ENCODE measurements at places on chromosomes 11 and 22.

GRCh38 chr11:34160049-34160721 is 54.8 kb downstream of the NAT10 start:
- no peak for DNase-seq

DNA sequence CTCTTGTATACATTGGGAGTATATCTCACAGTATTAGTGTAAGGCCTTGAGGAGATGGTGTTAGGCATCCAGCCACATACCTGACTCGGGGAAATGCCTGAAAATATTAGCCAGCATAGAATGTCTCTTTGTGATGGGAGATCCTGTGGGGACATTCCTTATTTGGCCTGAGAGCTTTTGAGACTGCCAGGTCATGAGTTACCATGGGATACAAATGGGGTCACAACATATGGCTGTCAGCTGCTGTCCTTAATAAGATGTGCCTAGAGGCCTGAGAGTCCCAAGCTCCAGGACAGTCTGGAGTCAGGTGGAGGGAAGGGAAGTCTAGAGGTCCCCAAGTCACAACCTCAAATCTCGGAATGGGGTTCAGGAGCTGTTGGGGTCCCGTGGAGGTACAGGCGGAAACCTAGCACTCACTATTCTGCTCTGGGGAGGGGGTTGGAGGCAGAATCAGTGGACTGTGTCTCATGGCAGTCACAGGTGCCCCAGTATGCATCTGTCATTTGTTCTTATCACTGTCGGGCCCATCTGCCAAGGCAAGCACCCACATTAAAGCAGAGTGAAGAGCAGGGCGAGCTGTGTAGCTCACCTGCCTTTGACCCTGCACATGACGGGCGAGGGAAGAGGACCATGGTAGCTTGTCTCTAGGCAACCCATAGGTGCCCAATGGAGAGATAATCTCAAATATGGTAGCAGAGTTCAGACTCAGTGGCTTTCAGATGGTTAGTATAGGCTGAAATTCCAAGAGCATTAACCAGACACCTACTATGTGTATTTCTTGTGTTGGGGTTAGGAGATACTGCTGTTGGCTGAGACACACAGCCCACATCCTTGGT is 29.9 kb downstream of the KCNQ1OT1 start:
- no peak for DNase-seq

- DNase-seq: no peak
Measured at GRCh38 chr22:28922540-28923244, 39.3 kb downstream of the ZNRF3 start.

DNA sequence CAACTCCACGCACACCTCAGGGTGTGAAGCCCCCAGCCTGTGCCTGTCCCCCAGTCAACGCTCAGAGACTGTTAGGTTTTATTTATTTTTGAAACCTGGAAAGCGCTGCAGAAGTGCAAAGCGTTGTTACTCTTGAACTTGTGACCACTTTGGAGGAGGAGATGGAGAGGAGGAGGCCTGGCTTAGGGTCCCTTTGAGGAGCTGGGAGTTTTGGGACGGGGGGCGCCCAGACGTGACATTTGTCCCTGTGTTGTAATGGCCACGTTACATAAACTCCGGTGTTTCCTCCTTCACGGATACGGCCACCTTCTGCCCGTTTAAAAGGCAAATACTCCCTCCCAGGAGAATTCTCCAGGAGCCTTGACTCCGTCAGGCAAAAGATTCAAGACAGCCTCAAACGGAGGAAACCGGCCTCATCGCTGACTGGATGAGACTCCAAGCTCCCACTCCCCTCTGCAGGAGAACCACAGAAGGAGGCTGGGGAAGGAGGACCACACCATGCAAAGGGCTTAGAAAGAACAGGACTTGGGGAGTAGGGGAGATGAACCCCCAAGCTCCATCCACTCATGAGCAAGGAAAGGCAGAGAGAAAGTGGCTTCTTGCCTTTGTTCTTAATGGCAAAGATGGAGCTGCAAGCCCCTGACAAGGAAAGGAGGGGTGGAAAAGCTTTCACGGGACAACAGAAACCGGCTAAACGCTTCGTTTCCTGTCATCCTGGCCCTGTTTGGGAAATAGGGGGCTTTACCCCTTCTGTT is 630 bp downstream of the PIK3IP1 start:
- no peak for DNase-seq

- DNase-seq: no peak
Measured at GRCh38 chr11:126647735-126648134, 292.2 kb downstream of the ST3GAL4 start.

- DNase-seq: no peak
Measured at GRCh38 chr11:27398400-27398770, 35.4 kb upstream of the CCDC34 start.

DNA sequence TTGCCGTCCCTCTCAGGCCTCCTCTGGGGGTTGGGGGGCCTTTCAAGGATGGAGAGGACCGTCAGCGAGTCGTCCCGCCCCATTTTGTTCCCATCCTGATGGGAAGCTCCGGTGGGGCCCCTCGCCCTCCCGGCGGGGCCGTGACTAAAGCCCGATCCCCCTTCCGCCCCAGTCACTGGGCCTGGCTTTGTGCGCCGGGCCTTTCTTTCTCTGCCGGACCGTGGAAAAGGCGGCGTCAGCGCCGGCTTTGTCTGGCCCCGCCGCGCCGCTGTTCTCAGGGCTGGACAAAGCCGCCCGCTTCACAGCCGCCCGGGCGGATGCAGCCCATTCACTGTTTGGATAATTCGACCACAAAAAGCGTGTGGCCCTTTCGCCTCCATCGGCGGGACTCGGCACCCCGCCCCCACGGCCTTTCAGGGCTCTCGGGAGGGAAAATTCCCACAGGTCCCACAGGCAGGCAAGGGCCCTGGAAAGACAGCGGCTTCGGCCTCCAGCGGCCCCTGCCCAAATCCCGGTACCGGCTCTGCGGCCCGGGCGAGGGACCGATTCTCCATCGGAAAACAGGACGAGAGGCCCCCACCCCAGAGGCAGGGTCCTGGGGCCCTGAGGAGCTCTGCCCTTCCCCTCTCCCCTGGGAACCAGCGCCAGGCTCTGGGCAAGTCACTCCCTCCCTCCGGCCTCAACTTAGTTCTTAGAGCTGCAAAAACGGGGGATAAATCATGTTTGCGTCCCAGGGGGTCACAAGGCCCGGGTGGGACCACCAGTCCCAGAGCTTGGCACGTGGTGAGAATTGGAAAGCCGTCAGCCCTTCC is 87.2 kb downstream of the WNT7B start:
- DNase-seq: no peak

DNA sequence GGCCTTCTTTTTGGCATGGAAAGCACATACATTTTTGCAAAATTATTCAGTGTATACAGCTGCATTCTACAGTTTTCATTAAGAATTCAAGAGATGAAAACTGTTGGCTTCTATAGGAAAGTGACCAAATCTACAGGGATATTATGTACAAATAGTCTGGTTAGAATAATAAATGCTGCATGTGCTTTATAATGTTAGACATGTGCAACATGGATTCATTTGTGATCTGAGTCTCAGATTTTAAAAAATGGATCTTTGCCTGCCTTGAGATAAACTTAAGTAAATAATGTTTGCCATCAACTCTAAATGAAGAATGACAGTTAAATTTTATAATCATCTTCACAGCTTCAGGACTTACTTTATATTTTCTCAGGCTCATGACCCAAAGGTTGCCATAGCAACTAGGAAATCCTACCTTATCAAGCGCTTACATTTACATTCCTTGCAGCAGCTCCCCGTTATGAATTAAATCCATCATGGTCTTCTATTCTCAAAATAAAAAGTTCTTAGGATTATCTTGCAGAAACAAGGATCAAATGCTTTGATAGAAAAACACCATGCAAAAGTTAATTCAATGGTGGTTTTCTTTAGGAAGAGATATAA is 200.2 kb downstream of the CADM1 start:
- no peak for DNase-seq

GRCh38 chr22:44125421-44125820 is 55.3 kb upstream of the PARVG start:
- no peak for DNase-seq

- no peak for DNase-seq
Measured at GRCh38 chr11:132969892-132970291, 562.4 kb downstream of the OPCML start.

GRCh38 chr11:8959546-8960166 is 4.6 kb downstream of the TMEM9B start:
- DNase-seq: peak; percentile 10

GRCh38 chr11:96567176-96567575 is 177.4 kb downstream of the JRKL start:
- no peak for DNase-seq

DNA sequence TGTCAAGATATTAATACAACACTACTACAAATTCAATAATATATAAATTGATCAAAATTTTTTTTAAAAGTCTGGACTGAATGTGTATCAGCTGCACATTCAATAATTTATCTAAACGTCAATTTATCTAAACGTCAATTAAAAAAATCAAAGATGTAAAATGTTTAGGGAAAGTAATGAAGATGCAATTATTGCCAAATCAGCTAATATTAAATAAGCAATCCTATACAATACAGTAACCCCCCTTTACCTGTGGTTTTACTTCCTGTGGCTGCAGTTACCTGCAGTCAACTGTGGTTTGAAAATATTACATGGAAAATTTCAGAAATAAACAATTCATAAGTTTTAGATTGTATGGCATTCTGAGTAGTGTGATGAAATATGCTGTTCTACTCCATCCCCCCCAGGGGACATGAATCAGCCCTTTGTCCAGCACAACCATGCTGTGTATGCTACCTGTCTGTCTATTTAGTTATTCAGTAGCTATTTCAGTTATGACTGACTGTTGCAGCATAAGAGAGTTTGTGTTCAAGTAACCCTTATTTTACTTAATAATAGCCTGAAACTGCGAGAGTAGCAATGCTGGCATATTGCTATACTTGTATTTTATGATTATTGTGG is 72.2 kb downstream of the CWF19L2 start:
- DNase-seq: no peak

- no peak for DNase-seq
Measured at GRCh38 chr11:11552529-11553087, 69.2 kb downstream of the GALNT18 start.

GRCh38 chr11:72482211-72482812 is 48.0 kb upstream of the CLPB start:
- DNase-seq: peak; percentile 28

DNA sequence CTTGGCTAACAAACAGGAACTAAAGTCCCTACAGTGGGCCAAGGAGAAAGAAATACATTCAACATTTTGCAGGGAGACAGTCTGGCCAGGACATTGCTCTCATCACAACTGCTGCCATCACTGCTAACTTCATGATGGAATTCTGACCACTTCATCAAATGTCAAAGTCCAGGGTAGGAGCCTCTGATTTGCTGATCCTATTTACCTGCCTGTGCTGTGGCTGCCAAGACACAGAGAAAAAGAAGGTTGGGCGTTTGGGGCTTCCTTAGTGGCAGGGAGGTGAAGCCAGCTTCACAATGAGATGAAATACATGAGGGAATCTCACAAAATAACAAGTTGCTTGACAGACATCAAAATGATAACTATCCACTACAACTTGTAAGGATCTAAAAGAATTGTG is 343.9 kb upstream of the CADM1 start:
- no peak for DNase-seq

GRCh38 chr11:10478066-10478465 is 23.0 kb downstream of the AMPD3 start:
- no peak for DNase-seq

DNA sequence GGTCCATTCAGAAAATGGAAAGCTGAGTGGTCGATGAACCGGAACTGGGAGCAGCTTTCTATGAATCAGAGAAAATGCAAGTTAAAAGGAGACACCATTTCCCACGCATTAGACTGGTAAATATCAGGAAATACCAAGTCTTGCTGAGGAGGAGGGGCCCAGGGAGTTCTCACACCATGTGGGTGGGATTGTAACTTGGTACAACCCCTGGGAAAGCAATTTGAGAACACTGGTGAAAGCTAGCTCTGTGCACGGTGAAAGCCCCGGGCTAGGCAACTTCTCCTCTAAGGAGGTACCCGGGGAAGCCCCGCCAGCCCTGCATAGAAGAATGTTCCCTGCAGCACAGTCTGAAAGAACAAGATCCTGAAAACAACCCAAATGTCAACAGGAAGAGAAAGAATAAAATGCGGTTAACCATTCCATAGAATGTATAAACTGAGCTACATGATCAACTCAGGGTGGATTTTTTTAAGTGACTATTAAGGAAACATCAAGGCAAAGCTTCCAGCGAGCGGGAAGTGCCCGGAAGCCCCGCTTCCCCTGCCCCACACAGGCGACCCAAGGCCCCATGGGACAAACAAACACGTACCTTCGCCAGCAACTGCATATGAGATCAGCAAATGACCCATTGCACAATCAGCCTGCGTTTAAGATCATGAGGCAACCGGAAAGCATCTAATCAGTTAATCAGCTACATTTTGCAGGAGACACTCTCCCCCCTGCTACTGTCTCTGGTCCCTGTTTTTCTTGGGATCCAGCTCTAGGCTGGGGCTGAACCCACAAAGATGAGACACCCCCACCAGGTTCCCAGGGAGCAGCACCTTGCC is 11.3 kb downstream of the SHANK2 start:
- no peak for DNase-seq

DNA sequence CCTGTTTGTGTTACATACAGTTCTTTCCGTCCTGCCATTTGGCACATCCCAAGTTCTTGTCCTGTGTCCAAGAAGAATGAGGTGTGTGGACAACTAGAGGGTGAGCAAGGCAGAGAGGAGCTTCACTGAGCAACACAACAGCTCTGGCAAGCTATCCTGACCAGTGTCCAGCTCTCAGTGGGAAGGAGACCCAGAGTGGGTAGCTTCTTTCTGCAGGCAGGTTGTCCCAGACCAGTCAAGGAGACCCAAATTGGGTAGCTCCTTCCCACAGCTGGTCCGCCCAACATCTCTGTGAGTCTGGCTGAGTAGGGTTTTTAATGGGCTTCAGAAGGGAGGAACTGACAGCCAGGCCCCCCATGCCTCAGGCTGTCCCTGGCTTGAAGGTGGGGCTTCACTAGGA is 35.2 kb upstream of the EXPH5 start:
- no peak for DNase-seq

- DNase-seq: no peak
Measured at GRCh38 chr11:34827228-34827627, 89.0 kb downstream of the APIP start.

- DNase-seq: no peak
Measured at GRCh38 chr22:24819911-24820461, 14.0 kb downstream of the SGSM1 start.

- DNase-seq: no peak
Measured at GRCh38 chr11:2580571-2581001, 119.2 kb downstream of the KCNQ1OT1 start.
